Lower lobe of right lung (tissue), 2 donors: ENCODE measurements at places on chromosomes 2 and 18. TPM values are rescaled to one million over a fixed set of nuclear protein-coding genes. Genes with fewer than 3 reads are reported as not detected.

- H3K4me3 ChIP-seq = no peak overlapping the region
- H3K4me1 ChIP-seq = no peaks in the 10 kb centered on the region
- DNase-seq = no peak
These were observed 51.6 kb downstream of the LDAH start for GRCh38 chr2:20771299-20771698.

GRCh38 chr2:25341753-25342371 lies at the start of gene DNMT3A:
DNMT3A (minus strand) TSS chr2:25341925; CDS start chr2:25313984, 27,941 bp downstream.
- H3K4me3 ChIP-seq = peak within 1 kb of the TSS; percentile 75
- DNase-seq = peak; percentile 79
- no peaks in the 10 kb centered on the region for H3K36me3 ChIP-seq
- no peaks in the 10 kb centered on the region for H3K27me3 ChIP-seq
- peak within 1 kb of the TSS; percentile 64 for H3K27ac ChIP-seq
- H3K4me1 ChIP-seq = peaks cover 36% of the 10 kb centered on the region

- DNase-seq = peak; percentile 37
- peaks cover 25% of the 10 kb centered on the region for H3K4me1 ChIP-seq
- H3K27ac ChIP-seq = no peak overlapping the region
- peaks cover 12% of the 10 kb centered on the region for H3K27me3 ChIP-seq
- H3K4me3 ChIP-seq = no peak overlapping the region
These were observed 2.8 kb downstream of the DUSP2 start for GRCh38 chr2:96142217-96143113.

- H3K4me3 ChIP-seq = no peak overlapping the region
- no peaks in the 10 kb centered on the region for H3K36me3 ChIP-seq
- DNase-seq = no peak
- H3K4me1 ChIP-seq = no peaks in the 10 kb centered on the region
These were observed 92.2 kb upstream of the DPP10 start for GRCh38 chr2:114350186-114350725.

GRCh38 chr2:23926290-23926749 lies 603 bp downstream of the ATAD2B start:
- H3K4me3 ChIP-seq = peak overlapping the region; percentile 91
- peak; percentile 71 for DNase-seq
- peaks cover 35% of the 10 kb centered on the region for H3K4me1 ChIP-seq
- no peaks in the 10 kb centered on the region for H3K36me3 ChIP-seq
- H3K27me3 ChIP-seq = no peaks in the 10 kb centered on the region

DNA sequence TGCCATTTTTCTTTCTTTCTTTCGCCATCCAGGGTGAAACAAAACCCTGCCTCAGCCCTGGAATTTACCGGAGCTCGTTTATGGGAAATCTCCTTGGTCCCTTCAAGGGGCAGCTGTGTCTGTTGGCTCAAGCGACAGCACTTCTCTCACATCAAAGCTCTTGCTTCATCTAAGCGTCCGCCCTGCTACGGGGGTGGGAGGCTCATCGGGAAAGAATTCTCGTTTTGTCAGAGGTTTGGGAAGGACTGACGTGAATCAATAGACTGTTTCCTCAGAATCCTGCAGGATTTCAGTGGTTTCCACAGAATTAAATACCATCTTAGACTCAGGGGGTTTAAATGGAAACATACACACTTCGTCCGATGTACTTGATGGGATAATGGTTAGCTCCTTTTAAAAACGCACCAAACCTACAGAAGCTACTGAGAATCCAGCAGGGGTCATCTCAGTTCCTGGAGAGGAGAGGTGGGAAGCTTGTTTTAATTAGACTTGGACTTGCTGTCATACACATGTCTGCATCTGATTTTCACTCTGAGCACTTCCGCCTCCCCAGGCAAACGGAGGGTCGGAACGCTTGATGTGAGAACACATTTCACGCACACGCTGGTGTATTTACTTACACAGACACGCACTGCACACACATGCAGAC lies 91.6 kb downstream of the ASB1 start:
- no peak overlapping the region for H3K4me3 ChIP-seq
- no peaks in the 10 kb centered on the region for H3K27me3 ChIP-seq
- H3K4me1 ChIP-seq = no peaks in the 10 kb centered on the region
- H3K27ac ChIP-seq = no peak overlapping the region
- H3K36me3 ChIP-seq = no peaks in the 10 kb centered on the region

DNA sequence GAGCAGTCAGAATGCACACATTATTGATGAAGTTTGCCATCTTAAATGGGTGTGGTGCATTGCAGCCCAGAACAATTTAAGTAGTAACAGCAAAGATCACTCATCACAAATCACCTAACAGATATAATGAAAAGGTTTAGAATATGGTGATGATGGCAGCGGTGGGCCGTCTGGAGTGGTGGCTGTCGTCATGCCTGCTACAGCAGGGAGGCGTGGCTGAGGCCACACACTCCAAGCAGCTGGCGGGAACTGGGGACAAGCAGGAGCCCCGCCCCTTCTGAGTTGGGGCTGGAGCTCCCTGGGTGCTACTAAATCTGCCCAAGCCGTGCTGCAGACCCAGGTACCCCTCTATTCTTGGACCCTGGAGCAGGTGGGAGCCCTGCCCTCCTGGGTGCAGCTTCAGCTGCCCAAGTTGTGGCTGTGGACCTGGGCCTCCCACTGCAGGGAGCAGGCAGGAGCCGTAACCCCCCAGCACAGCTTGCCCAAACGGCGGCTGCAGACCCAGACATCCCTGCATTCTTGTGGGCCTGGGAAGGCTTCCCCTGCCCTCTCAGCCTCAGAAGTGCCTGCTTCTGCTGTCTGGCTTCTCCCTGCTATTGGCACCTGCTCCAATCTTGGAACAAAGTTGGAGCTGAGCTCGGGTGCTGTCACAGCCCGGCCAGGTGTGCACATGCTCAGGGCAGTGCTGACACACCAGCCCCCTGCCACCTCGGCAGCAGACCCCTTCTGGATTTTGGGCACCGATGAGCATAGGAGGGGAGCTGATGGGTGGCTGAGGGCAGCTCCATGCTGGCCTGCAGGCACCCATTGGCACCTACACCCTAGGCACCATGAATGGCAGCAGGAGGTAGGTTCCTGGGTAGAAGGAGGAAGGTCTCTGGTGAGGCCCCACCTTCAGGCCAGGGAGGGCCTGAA lies 149.3 kb downstream of the EHBP1 start:
- DNase-seq = no peak
- H3K36me3 ChIP-seq = peaks cover 4% of the 10 kb centered on the region
- H3K27me3 ChIP-seq = no peaks in the 10 kb centered on the region
- no peak overlapping the region for H3K27ac ChIP-seq
- no peak overlapping the region for H3K4me3 ChIP-seq

The CIB4 gene
- not detected for total RNA-seq

The ANTXR1 gene
- total RNA-seq = 54.3 TPM

The PLGLB2 gene
- 1.8 TPM for total RNA-seq

The NRP2 gene
- total RNA-seq = 67.5 TPM
